Kasumi-1 (cell line): ENCODE measurements at places on chromosomes 3 and 15.

- DNase-seq: no peak
These were observed 28.7 kb downstream of the HDGFL3 start for GRCh38 chr15:83178869-83179325.

GRCh38 chr15:42879443-42879842 is 41.1 kb downstream of the TTBK2 start:
- DNase-seq: no peak

DNA sequence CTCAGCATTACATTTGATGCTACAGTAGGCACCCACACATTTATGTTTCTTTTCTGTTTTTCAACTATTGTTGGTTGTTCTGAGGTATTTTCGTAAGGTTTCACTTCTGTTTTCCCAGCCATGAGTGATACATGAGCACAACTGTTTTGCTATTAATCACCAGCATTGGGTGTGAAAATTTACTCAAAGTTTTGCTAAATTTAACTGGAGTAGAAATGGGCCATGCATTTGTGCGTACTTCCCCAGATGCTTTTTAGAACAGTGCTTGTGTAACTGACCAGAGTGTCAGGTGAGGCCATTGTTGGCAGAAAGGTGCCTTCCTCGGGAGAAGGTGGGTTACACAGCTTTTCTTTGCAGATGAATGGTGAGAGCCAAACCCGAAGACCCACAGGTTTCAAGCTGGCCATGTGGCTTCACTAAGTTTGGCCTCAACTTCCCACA is 70.4 kb downstream of the ST6GAL1 start:
- no peak for DNase-seq

- DNase-seq: no peak
These were observed 1246.5 kb downstream of the OTOL1 start for GRCh38 chr3:162743091-162743490.

DNA sequence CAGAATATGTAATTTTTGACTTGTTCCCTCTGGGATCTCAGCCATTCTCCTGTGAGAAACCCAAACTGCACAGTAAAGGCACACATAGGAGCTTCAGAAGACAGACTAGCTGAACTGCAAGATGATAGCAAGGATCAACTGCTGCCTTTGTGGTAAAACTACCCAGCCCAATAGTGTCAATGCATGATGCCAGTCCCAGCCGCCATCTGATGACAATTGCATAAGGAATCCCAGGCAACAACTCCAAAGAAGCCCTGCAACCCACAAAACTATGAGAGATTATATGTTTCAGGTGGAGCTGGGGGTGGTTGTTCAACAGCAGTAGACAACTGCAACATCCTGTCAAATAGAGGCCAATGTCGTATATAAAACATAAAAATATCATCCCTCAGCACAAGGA is 192.4 kb upstream of the ARPP21 start:
- no peak for DNase-seq

DNA sequence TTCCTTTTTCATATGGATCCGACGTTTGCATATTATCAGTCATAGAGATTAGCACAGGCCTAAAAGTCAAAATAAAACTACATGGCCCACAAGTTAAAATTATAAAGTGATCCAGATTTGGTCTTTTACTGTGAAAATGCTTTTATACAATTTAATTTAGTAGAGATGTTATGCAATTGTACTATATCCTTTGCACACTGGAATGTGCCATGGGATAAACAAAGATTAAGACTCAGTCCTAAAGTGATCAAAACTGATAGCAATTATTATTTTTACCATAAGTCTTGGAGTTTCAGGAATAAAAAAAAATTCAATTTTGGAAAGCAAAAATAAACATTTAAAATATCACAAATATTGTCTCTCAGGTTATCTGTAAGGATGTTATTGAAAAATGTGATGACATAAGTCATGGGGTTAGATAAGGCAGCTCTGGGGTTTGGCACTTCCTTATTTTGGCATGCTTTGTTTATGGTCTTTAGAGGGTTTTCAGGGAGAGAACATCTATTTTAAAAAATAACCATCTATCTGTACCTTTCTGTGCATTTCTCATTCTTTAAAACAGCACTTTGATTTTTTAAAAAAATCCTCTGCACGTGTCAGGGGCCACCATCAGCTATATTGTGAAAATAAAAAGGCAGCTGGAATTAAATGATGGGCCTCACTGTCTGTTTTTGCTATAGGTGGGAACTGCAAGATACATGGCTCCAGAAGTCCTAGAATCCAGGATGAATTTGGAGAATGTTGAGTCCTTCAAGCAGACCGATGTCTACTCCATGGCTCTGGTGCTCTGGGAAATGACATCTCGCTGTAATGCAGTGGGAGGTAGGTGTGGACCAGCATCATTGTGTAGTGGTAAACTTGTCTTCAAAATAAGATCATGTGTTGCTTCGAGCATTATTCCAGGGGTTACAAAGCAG is 67.3 kb downstream of the TGFBR2 start:
- peak; percentile 12 for DNase-seq

- no peak for DNase-seq
These were observed 129.7 kb upstream of the TPM1 start for GRCh38 chr15:62912808-62913207.

DNA sequence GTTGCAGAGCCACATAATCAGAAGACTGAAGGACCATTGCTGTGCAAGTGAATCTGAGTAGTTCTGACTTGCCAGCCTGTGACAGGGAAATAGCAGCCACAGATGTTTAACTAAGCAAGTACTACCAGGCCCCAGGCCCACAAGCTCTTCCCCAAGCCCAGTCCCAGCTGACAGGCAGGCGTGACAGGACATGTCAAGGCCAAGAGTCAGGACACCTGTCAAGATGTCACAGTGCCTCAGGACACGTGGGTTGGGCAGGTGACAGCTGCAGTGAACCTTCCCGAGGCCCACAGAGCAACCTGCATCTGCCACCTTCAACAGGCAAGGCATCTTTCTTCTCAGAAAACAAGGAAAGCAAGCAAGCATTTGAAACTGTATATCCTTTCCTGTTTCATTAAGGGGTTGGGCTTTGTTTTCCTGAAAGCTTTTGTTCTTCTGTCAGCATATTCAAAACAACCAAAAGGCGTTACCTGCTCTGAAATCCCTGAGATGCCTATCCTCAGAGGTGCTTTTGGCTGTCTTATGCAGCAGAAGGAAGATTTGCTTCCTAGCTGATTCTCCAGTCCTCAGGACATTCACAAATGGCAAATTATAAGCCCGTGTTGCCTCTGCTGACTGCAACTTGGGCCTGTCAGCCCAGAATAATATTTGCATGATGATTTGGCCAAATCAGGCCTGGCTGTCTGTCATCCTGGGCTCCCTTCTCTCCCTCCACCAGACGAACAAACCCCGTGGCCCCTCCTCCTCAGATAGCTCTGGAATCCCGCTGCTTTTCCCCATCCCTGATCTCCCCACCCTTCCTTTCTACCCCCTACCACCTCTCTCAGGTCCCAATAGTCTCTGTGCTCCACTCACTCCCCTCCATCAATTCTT is 171.8 kb upstream of the WNT5A start:
- no peak for DNase-seq

GRCh38 chr3:130619196-130619595 is 102.2 kb downstream of the COL6A6 start:
- DNase-seq: no peak

GRCh38 chr15:98735895-98736617 is 87.7 kb downstream of the IGF1R start:
- no peak for DNase-seq

GRCh38 chr15:80120636-80121035 is 32.2 kb upstream of the FAH start:
- DNase-seq: no peak

- no peak for DNase-seq
These were observed 198.7 kb upstream of the CHRNA7 start for GRCh38 chr15:31831596-31831995.

GRCh38 chr3:50971487-50971924 is 296.8 kb downstream of the DOCK3 start:
- peak; percentile 78 for DNase-seq

- no peak for DNase-seq
These were observed 7.9 kb downstream of the SHOX2 start for GRCh38 chr3:158098309-158098639.

DNA sequence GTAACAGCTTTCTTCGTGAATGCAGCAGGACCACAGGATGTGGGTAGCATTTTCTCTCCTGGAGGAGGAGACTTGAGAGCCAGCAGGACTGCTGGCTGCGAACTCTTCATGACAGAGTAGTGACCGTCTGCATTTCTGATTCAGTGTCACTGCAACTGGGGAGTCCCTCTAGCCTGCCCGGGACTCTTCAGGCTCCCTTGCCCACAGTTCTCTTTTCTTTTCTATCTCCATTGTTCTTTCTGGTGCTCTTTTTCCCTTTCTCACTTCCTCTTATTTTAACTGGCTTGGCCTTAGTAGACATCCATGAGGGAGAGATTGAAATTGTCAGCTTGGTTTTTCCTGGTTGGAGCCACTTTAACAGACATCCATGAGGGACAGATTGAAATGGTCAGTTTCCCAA is 49.9 kb upstream of the P2RY1 start:
- peak; percentile 9 for DNase-seq

DNA sequence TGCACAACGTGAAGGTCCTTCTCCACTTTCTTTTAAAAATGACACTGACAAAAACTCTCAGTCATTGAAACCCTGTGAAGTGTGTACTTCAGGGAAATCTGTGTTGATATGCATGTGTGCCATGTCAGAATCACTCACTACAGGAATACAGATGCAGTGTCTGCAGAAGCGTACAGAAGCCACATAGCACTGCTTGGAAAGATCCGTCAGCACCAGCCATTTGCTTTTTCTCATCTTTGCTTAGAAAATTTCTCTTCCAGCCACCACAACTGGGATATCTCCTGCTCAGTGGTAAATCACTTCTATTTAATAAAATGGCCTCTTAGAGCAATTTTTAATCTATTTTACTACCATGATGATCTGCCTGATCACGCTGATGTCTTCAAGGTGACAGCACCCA is 91.3 kb upstream of the ARHGEF26 start:
- DNase-seq: no peak

GRCh38 chr3:10189557-10190354 is 25.0 kb downstream of the IRAK2 start:
- DNase-seq: peak; percentile 96

DNA sequence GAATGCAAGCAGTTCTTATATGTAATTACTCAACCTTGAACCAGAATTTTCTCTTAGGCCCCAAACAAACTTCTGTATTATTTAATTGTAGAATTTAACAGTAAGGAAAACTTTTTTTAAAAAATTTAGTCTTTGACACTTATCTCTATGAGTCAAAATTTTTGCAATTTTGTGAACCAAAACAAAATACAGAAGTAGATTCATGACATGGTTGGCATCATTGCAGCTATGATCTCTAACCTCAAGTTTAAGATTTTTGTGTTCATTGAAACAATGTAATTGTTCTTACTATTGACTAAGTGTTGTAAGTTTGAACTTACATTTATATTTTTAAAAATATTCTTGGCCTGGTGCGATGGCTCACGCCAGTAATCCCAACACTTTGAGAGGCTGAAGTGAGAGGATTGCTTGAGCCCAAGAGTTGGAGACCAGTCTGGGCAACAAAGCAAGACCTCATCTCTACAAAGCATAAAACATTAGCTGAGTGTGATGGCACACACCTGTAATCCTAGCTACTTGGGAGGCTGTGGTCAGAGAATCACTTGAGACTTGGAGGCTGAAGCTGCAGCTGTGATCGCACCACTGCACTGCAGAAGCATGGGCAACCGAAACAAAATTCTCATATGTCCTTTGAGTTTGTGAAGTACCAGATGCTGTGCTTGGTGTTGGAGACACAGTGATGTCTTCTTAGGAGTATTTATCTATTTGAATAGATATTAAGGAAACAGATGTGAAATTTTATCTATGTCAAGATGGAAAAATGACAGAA is 39.7 kb downstream of the STT3B start:
- DNase-seq: no peak

DNA sequence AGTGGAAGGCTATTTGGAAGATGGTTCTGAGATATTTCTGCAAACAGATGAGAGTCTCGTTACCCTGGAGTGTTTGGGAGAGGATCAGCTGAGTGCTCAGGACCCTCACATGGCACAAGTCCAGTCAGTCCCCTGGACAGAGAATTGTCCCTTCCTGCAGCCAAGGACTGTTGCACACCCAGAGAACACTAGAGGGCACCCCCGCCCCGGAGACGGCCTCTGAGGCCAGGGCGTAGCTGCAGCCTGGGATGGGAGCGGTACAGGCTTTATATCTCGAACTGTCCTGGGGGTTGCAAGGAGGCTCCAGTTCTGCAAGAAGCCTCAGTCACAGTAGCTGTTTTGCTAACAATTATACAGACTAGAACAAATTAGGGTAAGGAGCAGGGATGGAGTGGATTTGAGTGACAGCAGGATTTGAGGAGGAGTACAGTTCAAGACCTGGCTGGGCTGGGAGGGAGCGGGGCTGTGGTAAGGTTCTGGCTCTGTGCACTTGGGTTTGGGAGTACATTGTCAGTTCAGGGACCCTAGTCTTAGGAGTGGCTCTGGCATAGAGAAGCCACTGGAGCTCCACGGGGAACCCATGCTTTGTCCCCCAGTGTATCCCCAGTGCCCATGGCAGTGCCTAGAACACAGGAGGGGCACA is 67.6 kb upstream of the HACD2 start:
- peak; percentile 59 for DNase-seq

DNA sequence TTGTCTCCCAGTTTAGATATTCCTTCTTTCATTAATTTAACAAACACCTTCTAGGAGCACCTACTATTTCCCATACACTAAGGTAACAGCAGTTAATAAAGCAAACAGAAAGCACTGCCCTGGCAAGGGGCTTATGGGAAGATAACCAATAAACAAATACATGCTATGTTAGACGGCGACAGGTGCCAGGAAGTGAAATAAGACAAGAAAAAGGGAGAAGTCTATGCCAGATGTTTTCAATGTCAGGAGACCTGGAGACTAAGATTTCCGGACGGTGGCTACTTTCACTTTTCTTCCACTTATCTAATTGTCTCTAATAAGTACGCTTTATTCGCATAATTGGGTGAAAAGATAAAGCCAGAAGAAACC is 32.5 kb upstream of the ZNF445 start:
- DNase-seq: peak; percentile 28
